Left lung (tissue), 14 donors: ENCODE measurements at places on chromosomes 4 and X. TPM values are rescaled to one million over a fixed set of nuclear protein-coding genes. Genes with fewer than 3 reads are reported as not detected.

- DNase-seq: no peak
These were observed 779.0 kb upstream of the INTU start for GRCh38 chr4:126853715-126854114.

DNA sequence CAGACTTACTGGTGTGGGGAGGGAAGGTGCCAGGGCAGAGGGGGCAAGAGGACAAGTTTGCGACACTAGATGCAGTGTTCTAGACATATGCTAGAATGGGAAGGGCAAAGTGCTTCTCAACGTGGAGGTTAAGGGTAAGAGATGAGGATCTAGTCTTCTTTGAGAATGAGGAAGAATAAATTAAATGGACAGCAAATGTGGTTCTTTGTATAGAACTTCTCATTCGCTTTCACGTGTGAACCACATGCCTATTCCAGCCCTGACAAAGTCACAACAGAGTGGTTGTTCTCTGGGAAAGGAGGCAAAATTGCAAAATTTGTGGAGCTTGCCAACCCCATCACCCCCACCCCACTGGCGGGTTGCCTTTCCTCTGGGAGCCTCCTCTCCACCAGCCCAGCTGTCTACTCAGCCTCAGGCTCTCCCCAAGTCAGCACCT lies 1.5 kb upstream of the ANXA5 start:
- peak; percentile 19 for DNase-seq

GRCh38 chr4:83599183-83599582 lies 63.3 kb downstream of the GPAT3 start:
- no peak for DNase-seq

- no peak for DNase-seq
These were observed 54.4 kb downstream of the RNF150 start for GRCh38 chr4:141078871-141079270.

DNA sequence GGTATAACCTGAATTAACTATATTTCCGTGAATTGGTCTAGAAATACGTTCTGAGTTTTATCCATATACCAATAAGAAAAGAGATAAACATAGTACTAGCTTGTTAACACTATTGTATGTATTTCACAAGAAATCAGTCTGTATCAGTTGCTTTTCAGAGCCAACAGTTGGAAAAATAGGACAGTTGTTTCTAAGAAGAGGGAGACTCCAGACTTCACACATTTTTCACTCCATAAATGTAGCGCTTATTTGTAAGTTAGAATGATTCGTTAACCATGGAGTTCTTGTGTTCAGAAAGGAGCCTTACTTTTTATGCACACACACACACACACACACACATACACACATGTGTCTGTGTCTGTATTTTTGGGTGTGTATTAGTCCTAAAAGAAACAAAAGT lies 376.7 kb upstream of the SMIM31 start:
- DNase-seq: no peak

- peak; percentile 61 for DNase-seq
These were observed 1.2 kb downstream of the TMSB4X start for GRCh38 chrX:12975991-12976558.

- DNase-seq: no peak
These were observed 106.2 kb downstream of the PRRG1 start for GRCh38 chrX:37455381-37455780.

- no peak for DNase-seq
These were observed 1.6 kb upstream of the SETD7 start for GRCh38 chr4:139557556-139558110.

- DNase-seq: no peak
These were observed 140.1 kb downstream of the CBR4 start for GRCh38 chr4:168870004-168870403.

DNA sequence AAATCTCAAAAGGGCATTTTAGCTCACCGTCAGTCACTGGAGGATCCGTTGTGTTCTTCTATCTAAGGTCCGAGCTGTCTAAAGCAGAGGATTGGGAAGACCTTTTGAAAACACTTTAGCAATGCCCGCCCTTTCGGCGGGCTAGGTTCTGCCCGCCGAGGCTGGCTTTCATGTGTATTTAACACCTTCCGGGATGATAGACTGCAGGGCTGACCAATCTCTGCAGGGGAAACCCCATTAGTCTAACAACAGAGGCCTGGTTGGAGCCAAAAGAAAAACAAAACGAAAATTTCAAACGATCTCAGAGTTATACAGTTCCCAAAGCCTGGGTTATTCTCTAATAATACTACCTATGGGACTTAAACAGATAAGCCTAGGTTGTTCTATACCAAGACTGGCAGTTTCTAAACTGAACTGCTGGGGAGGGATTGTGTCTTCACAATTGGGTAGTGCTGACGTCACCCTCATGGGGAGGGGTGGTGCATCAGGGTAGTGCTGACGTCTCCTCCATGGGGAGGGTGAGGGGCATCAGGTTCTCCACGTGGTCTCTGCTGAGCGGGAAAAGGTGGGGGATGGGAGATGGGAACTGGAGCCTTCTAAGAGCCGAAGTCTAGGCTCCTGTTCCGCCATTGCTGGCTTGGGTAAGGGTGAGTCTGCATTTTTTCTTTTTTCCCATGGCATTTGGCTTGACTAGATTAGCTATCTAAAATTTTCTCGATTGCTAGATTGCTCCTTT lies 14.8 kb upstream of the CUL4B start:
- DNase-seq: no peak

- DNase-seq: no peak
These were observed 195.0 kb downstream of the ZNF330 start for GRCh38 chr4:141415651-141416050.

- no peak for DNase-seq
These were observed 5.5 kb downstream of the INPP4B start for GRCh38 chr4:142840516-142841123.

DNA sequence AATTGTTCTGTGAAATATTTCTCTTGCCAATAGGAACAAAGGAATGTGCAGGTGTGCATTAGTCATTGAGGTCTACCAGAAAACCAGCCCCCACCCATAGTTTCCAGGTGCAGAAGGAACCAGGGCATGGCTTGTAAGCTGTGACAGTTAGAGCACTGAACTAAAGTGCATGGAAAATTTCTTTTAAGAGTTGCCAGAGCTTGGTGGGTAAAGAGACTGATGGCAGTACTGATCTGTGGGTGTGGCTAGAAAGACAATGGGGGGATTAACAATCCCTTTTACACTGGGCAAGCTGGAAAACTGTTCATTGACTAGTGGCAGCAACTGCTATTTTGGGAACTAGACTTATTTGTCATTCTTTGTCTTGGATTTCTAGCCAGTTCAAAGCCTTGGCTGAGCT lies 326.9 kb downstream of the PCDH19 start:
- DNase-seq: no peak

DNA sequence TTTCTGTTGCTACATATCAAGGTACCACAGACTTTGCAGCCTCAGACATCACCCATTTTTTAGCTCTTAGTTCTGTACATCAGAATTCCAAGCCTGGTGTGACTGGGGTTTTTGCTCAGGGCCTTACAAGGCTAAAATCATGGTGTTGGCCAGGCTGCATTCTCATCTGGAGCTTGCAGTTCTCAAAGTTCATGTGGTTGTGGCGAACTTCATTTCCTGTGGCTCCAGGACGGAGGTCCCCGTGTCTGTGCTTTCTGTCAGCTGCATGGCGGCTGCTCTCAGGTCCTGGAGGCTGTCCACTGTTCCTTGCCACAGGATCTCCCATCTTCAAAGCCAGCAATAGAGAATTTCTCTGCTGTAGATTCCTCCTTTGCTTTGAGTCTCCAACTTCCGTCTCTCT lies 157.4 kb downstream of the STIM2 start:
- DNase-seq: no peak

DNA sequence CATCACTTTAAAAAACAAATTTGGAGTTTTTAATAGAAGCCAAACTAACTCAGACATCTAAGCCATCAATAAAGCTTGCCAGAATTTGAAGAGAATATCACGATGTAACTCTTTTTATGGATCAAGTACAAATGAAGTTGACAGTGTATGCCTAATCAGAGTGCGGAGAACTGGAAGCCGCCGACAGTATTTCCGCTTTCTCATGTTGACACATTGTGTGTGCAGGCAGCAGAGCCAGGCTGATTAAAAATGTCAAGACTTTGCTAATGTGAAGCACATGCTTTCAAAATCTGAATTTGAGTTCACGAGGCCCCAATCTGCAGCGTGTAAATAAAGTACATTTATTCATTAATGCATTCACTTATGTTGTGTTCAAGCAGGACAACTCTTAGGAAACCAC lies 161.2 kb downstream of the TENM3 start:
- DNase-seq: no peak

DNA sequence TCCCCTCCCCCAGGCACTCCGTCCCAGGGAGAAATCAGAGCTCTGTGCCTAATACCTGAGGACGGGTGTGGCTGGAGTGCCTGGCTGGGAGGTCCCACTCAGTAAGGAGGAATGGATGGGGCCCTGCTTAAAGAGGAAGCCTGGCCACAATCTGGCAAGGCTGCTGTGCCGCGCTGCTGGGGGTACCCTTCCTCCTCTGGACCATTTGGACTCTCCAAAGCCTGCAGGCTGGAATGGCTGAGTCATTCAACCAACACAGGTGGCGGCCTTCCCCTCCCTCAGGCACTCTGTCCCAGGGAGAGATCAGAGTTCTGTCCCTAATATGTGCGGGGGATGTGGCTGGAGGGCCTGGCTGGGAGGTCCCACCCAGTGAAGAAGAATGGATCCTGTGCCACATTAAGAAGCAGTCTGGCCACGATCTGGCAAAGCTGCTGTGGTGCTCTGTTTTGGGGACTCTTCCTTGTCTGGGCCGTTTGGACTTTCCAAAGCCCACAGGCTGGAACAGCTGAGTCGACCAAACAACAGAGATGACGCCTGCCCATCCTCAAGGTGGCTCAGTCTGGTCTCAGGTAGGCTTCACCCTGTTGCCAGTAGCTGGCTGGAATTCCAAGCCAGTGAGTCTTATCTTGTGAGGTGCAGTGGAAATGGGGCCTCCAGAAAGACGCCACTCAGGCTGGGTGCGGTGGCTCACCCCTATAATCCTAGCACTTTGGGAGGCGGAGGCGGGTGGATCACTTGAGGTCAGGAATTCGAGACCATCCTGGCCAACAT lies 127.3 kb upstream of the HUWE1 start:
- DNase-seq: no peak

DNA sequence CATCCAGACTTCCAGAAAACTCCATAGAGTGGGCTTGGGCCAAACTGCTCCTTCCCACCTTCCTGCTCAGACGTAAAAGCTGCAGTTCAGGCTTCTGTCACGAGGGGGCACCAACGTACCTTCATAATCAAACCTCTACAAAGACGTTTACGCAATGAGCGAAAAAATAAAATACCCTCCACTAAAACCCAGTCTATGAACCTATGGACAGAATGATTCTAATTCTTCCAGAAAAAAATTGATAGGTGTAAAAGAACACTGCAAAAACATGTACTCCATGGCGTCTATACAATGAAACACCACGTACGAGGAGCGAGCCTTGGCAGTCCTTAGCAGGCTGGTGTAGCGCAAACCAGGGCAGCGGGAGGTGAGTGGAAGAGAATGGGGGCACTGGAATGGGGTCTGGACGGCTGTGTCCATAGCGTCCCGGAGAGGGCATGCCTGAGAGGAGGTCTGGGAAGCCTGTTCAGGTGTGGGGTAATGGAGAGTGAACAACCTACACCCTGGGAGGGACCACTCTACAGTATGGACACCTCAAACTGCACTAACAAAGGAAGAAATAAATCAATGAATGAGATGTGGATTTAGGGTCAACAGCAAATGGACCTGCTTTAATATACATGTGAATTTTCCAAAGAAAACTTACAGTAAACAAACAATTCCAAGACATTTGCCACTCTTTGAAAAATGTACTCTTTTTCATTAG lies 14.4 kb upstream of the RAB40A start:
- DNase-seq: peak; percentile 63

- peak; percentile 59 for DNase-seq
These were observed 307.0 kb upstream of the CPEB2 start for GRCh38 chr4:14695095-14695845.

DNA sequence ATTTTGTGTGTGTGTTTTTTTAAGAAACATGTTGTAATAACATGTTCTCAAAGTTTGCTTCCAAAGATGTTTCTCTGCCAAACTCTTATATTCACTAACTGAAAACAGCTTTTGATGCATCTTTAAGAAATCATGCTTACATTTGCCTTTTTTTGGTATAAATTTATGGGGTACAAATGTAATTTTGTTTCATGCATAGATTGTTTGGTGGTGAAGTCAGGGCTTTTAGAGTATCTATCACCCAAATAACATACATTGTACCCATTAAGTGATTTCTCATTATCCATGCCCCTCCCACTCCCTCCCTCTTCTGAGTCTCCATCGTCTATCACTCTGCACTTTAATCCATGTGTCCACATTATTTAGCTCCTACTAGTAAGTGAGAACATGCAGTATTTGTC lies 30.8 kb downstream of the SPINK2 start:
- DNase-seq: no peak

- no peak for DNase-seq
These were observed 117.6 kb downstream of the CBR4 start for GRCh38 chr4:168892475-168892874.

DNA sequence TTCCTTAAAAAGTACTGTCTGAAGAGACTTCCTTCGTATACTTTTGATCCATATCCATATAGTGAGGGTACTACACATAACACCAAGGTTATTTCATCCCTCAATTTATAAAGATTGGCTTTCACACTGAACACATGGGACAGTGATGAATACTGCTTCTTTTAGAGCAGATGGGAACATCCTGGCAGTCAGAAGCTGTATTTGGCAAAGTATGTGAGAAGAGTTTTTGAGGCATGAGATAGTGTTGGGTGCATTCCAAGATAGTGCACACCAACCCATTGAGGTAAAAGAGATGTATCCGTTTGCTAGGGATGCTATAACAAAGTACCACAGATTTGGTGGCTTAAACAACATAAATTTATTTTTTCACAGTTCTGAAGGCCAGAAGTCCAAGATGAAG lies 141.1 kb downstream of the MOSPD2 start:
- no peak for DNase-seq

- no peak for DNase-seq
These were observed 31.8 kb downstream of the CHIC2 start for GRCh38 chr4:54032558-54033135.

- DNase-seq: no peak
These were observed 100.1 kb upstream of the VCX3B start for GRCh38 chrX:8364369-8365141.

DNA sequence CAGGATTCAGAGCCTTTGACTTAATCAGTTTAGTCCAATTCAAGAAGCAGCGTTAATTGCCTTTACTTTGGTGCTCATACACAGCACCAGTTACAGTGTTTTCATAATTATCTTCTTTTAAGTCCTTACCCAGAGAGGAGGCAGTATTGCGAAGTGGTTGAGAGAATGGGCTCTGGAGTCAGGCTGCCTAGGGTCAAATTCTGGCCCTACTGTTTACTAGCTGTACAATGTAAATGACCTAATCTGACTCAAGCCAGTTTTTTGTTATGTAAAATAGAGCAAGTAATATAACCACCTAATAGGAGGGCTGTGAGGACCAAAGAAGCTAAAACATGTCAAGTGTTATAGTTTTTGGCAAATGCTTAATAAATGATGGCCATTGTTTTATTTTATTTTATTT lies 27.6 kb downstream of the WDR44 start:
- DNase-seq: no peak

GRCh38 chr4:6582889-6583490 lies 8.0 kb downstream of the MAN2B2 start:
- no peak for DNase-seq

Gene PIR
- polyA plus RNA-seq: 12.0 TPM

Gene XK
- 2.7 TPM for polyA plus RNA-seq

Gene FAAH2
- polyA plus RNA-seq: 8.0 TPM

Gene NCAPG
- 47.7 TPM for polyA plus RNA-seq

Gene MAGEE2
- polyA plus RNA-seq: 1.2 TPM

Gene NRK
- 3.9 TPM for polyA plus RNA-seq

Gene TRPC5OS
- not detected for polyA plus RNA-seq

Gene GC
- 0.77 TPM for polyA plus RNA-seq

Gene STOX2
- 18.8 TPM for polyA plus RNA-seq

Gene PNMA6F
- not detected for polyA plus RNA-seq

Gene RNF212
- polyA plus RNA-seq: 13.2 TPM
